Kidney epithelial cell (primary cell): ENCODE measurements at places on chromosomes 1 and 21. TPM values are rescaled to one million over a fixed set of nuclear protein-coding genes. Genes with fewer than 3 reads are reported as not detected.

DNA sequence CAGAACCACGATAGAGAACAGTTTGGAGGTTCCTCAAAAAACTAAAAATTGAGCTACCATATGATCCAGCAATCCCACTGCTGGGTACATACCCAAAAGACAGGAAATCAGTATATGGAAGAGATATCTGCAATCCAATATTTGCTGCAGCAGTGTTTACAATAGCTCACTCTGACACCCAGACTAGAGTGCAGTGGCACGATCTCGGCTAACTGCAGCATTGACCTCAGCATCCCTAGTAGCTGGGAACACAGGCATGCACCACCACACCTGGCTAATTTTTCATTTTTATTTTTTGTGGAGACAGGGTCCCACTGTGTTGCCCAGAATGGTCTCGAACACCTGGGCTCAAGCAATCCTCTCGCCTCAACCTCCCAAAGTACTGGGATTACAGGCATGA lies 13.1 kb downstream of the TTC13 start:
- DNase-seq, result no peak

DNA sequence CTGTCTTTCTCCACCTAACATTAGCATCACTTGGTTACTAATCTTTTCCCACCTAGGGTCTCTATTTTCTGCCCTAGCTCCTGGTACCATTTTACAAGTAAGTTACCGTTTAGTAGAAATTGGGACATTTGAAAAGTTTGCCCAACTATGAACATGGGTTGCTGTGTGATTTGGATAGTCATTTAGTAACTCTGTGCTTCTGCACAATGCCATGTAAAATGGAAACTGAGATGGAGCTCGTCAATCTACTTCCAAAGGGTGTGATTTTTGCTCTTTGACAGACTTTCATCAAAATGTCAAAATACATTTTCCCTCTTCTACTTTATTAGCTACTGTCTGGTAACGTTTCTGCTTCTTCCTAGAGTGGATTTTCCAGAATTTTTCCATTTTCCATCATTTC lies 381.5 kb upstream of the B3GALT2 start:
- no peak for DNase-seq

DNA sequence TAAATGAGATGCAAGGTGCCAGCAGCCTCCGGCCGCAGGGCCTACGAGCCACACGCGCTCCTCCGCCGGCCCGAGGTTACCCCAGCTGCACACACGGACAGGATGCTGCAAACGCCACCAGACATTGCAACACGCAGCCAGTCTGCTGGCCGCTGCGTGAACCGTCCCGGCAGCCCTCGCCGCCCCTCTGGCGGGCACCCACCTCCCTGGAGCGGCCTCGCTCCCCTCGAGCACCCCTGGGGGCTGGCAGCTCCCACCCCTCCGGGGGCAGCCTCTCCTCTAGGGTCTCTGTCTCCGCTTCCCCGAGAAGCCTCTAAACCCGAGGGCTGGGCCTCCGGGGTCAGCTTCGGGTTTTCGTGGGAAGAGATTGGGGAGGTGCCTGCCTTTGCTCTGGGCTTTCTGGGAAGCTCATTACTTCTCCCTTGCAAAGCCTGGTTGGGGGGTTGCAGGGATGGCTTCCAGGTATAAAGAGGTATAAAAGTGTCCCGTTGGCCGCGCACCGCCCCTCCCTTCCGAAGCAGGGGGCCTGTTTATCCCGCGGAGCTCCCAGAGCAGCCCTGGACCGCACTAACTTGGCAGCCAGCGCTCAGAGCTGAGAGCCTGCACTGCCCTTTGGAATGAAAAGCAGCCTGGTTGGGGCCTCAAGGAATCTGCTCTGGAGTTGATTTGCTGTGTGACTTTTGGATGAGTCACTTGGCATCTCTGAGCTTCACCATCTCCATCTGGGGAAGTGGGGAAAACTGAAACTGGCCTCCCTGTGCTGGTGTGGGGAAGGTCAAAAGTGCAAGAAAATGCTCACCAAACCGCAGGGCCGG lies 21.8 kb downstream of the DHRS3 start:
- DNase-seq, result peak; percentile 85

The LAMTOR5 gene
- total RNA-seq, result 129 and 198 TPM in 2 replicates

The TNFRSF8 gene
- 0.21 and 1.2 TPM in 2 replicates for total RNA-seq

The DISC1 gene
- total RNA-seq, result 3.7 and 5.8 TPM in 2 replicates

DNA sequence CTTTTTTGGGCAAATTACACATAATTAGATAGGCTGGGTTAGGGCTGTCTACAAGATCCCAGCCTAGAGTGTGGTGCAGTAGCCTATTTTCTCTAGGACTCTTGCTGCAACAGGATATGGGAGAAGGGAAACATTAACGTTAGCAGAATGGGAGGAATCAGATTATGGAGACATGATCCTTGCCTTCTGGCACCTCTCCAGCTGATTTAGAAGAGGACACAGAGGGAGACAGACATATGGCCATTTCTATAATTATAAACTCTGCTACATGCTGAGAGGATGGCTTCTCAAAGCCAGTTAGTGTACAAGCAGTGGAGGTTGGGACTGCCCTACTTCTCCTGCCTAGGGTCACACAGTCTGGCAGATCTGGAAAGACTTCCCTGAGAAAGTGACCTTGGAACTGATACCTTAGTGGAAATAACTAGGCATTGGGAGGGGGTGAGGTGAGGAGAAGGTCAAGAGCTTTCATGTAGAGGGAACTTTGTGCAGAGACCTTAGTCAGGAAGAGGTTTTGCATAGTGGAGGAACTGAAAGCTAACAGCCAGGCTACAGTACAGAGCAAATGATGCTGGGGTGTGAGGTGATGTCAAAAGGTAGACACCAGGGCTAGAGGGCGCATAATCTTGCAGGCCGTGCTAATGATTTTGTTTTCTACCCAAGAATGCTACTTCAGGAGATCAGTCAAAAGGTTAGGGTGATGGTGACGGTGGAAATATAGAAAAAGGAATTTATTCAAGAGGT lies 1.2 kb upstream of the CD1D start:
- DNase-seq, result no peak

GRCh38 chr1:31180338-31180737 lies 59.3 kb downstream of the NKAIN1 start:
- DNase-seq, result no peak

The PRAMEF8 gene
- total RNA-seq, result not detected in 2 replicates

GRCh38 chr1:119978018-119978505 lies 81.7 kb upstream of the ADAM30 start:
- no peak for DNase-seq
